Right cardiac atrium (tissue), 5 donors: ENCODE measurements at places on chromosomes 7 and 10. TPM values are rescaled to one million over a fixed set of nuclear protein-coding genes. Genes with fewer than 3 reads are reported as not detected.

DNA sequence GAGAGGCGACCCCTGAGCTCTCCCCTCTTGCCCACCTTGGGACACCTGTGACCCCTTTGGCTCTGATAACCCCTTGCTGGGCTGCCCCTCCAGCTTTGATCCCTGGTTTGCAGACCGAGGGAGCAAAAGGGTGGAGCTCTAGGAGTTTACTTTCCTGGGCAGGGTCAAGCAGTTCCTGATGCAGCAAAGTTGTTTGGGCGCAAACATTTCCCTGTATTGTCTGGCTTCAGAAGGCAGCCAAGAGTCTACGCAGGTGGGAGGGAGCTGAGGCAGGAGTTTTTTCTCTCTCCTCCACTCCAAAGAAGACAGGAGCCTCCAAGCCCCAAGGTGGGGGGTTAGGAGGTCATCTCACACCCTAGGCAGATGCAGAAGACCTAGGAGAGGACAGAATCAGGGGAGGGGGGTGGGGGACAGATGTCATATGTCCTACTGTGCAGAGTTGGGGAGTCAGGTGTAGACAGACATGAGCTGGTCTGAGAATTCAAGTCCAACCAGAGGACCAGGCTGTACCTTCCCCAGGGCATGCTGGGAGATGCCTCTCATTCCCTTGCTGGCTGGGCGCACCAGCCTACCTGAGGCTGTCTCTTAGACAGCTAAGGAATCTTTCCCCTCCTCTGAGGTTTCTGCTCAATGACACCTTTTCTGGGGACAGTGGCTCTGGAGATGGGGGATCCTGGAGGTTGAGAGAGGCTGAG is 20.5 kb downstream of the TMEM270 start:
- DNase-seq, result no peak

DNA sequence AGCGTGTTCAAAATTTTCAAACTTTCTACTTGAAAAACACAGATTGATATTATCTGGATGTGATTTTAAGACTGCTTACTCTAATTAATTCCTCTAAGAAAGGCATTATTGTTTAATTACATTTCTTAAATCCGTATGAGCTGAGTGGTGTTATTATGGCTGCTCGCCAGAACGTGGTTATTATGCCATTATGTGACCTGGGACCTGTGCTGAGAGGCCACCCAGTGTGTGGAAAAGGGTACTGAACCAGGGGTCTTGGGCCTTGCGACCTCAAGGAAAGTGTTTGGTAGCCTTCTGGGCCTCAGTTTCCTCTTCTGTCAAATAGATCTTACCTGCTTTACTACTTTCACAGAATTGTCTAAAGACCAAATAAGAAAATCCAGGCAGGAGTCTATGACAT is 15.4 kb downstream of the LGI1 start:
- DNase-seq, result no peak

Gene CPN1
- total RNA-seq, result not detected

DNA sequence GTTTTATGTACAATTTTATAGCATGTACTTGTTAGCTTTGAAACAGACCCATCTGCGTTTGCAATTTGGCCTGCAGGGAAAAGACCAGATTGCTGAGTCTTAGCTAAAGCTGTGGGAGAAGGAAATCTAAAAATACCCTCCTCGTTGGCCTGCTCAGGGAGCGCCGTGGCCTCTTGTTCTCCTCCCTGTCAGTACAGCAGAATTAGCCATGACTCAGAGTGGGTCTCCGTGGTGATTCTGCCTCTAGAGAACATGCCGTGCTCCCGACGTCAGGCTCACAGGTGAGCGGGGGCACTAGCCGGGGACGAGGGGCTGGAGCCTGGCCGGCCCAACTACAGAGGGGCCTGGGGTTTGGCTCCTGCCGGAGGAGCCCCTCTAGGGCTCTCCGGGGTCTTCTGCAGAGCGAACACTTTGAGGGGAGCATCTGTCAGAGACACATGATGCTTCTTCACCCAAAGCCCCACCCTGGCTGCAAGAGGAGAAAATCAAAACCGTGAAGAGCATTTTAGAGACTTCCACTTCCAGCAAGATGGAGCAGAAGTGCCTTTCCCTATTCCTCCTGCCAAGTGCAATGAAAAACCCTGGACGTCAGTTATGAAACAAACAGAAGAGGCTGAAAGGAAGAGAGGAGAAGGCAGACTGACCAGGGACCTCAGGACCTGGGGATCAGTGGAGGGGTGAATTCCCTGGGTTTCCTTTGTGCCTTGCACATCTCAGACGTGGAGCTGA is 98.9 kb downstream of the LHPP start:
- DNase-seq, result peak; percentile 74

- peak; percentile 64 for DNase-seq
These were observed 27.0 kb upstream of the SUN1 start for GRCh38 chr7:805261-805660.

- DNase-seq, result no peak
These were observed 8.9 kb upstream of the VSTM4 start for GRCh38 chr10:49123981-49124950.

DNA sequence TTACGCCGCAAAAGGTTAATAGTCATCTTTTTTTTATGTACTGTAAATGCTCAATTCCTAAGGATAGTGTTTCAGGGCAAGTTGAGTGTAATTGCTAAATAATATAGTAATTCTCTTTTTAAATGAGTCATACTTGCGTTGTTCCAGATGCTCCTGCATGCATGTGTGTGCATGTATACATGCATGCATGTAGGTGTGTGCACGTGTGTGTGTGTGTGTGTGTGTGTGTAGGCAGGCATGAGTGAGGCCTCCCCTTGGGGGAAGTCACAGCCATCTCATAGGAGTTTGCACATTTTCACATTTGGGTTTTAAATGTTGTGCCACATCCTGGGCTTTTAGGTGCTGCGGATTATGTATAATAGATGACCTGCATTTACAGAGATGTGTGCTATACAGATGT is 1095.8 kb downstream of the KCNMA1 start:
- no peak for DNase-seq

GRCh38 chr10:60448246-60448645 is 58.6 kb upstream of the ANK3 start:
- no peak for DNase-seq

GRCh38 chr7:140059273-140060242 is 3.2 kb downstream of the PARP12 start:
- DNase-seq, result peak; percentile 80

- peak; percentile 4 for DNase-seq
These were observed 8.0 kb downstream of the ELFN1 start for GRCh38 chr7:1678081-1678543.

Gene SLC16A12
- total RNA-seq, result 5.7 TPM

- DNase-seq, result no peak
These were observed 45.5 kb upstream of the CCDC3 start for GRCh38 chr10:13046851-13047528.

DNA sequence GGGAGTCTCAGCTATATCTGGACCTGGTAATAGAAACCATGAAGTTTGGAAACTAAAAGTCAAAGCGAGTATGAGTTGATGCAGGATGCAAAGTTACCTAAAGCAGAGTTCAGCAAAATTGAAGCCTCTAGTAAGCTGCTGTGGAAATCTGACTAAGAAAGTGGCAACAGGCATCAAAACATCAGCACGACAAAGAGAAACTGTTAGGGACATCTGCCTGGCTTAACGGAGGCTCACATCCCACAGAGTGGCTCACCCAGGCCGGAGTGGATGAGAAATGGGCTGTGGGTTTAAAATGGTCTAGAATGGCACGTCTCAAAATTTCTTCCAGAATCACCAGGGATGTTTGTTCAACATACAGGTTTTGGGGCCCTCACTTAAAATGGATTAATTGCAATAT is 164.1 kb upstream of the NPY start:
- no peak for DNase-seq

DNA sequence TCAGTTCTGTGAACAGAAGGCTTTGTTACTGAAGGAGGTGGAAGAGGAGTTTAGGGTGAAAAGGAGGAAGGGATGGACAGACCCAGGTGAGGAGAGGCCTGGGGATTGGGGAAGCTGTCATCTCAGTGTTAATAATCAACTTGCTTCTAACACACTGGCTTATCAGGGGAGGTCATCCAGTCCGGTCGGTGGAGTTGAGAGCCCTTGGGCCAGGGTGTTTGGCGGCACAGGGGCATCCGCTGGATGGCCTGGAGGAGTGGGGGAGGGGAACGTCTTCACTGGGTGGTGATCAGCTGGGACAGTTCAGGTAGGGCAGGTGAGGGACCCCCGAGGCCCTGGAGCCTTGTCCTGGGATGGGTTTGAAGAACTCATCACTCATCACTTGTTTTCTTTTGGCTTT is 33.9 kb downstream of the SHH start:
- DNase-seq, result no peak

Gene RNF133
- 0.26 TPM for total RNA-seq

Gene PNLIPRP1
- not detected for total RNA-seq

DNA sequence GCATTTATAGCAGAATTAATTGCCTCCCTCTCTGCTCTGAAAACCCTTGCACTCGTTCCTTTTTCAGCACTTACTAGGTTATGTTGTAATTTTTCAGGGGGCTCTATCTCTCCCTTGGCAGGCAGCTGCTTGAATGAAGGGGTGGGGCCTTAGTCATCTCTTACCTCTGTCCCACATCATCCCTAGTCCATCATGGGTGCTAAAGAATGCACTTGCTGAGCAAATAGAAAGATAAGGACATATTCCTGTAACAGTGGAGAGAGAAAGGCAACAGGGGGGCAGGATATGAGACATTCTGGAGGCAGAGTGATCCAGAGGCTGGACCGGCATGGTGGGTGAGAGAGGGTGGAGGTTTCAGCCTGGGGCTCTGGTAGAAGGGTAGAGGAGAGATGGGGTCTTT is 60.0 kb downstream of the MINDY4 start:
- DNase-seq, result no peak

- no peak for DNase-seq
These were observed 355.3 kb upstream of the GALNT17 start for GRCh38 chr7:70776627-70777101.

Gene OR6B1
- not detected for total RNA-seq

Gene NKX2-3
- not detected for total RNA-seq

DNA sequence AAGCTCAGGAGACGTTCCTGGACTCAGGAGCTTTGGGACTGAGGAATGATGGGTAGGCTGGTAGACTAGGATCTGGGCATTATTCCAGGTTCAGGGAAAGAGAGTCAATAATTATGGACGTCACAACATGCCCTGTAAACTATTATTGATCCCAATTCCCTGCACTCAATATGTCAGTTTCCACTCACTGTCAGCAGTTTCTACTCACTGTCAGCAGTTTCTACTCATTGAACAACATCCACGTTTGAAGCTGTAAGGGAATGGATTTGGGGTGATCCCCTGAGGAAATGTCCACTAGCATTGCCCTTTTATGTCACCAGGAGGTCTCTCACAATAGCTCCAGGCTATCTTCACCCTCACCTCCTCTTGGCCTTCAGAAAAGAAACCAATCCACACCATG is 1268.6 kb downstream of the TYW1 start:
- no peak for DNase-seq

- DNase-seq, result no peak
These were observed 91.0 kb downstream of the PTPRE start for GRCh38 chr10:127997937-127998336.

GRCh38 chr7:31864646-31865045 is 177.6 kb downstream of the PPP1R17 start:
- DNase-seq, result no peak
